ENCODE measurements at places on chromosomes 16 and 17.

DNA sequence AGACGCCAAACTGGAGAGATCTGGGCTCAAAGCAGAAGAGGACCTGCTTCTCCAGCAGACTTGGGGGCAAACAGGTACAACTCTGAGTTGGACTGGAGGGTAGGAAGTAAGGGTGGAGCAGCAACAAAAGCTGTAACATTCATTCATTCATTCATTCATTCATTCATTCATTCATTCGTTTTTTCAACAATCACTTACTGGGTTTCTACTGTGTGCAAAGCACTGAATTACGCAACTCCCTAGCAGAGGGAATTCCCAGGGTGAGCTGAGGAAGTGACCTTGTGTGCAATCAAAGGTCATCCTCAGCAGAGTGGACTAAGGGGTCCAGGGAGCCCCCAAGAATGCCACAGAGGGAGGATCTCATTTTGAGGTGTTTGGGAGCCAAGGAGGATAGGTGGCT lies 231.1 kb upstream of the SDK2 start:
- no peak for DNase-seq

- no peak for DNase-seq
Observed at GRCh38 chr16:28182183-28182582, 29.6 kb downstream of the XPO6 start.

- DNase-seq, result no peak
Observed at GRCh38 chr17:18321309-18321708, 6.2 kb downstream of the SMCR8 start.

DNA sequence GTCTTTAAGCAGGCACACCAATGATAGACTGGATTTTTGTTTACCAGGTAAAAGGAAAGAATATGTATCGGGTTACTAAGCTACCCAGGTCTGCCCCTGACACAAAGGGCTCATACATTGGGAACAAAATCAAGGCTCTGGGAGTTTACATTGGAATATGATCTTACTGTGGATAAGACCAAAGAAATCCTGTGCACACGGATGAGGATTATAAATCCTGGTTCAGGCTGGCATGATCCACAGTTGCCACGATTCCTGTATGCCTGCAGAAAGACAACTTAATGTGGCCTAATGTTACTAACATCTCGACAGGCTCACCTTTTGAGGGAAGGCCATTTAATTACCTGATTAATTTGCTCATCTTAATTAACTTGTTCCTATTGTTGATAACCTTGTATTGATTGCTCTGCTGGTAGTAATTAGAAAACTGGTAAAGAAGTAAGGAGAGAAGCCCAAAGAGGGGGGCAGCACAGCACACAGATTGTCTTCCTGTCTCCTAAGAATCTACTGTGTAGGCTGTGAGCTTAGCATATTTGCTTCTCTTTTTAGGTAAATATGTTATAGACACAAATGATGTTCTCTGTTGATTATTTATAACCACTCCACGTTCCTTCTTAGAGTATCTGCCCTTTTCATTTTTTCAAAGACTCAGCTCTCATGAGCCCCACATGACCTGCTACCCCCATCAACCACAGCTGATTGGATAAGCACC lies 51.0 kb upstream of the TOX3 start:
- DNase-seq, result no peak

GRCh38 chr16:16059895-16060590 lies 110.6 kb downstream of the ABCC1 start:
- no peak for DNase-seq

- no peak for DNase-seq
Observed at GRCh38 chr16:57600952-57601580, 27.4 kb upstream of the ADGRG1 start.

GRCh38 chr16:85929259-85929721 lies 30.3 kb downstream of the IRF8 start:
- DNase-seq, result no peak
